GM23338 (cell line): ENCODE measurements at places on chromosomes 1 and 21.

DNA sequence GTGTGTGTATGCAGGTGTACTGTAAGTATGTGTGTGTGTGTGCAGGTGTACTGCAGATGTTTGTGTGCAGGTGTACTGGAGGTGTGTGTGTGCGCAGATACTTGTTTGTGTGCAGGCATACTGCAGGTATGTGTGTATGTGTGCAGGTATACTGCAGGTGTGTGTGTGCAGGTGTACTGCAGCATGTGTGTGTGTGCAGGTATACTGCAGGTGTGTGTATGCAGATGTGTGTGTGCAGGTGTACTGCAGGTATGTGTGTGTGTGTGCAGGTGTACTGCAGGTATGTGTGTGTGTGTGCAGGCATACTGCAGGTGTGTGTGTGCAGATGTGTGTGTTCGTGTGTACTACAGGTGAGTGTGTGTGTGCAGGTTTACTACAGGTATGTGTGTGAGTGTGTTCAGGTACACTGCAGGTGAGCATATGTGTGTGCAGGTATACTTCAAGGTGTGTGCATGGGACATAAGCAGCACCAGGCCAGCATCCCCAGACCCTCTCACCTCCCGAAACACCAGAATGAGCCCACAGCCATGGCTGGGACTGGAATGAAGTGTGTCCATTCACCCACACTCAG is 97.5 kb downstream of the DMRTB1 start:
- DNase-seq, result no peak

GRCh38 chr21:22191581-22191980 is 1193.4 kb downstream of the NCAM2 start:
- DNase-seq, result no peak

DNA sequence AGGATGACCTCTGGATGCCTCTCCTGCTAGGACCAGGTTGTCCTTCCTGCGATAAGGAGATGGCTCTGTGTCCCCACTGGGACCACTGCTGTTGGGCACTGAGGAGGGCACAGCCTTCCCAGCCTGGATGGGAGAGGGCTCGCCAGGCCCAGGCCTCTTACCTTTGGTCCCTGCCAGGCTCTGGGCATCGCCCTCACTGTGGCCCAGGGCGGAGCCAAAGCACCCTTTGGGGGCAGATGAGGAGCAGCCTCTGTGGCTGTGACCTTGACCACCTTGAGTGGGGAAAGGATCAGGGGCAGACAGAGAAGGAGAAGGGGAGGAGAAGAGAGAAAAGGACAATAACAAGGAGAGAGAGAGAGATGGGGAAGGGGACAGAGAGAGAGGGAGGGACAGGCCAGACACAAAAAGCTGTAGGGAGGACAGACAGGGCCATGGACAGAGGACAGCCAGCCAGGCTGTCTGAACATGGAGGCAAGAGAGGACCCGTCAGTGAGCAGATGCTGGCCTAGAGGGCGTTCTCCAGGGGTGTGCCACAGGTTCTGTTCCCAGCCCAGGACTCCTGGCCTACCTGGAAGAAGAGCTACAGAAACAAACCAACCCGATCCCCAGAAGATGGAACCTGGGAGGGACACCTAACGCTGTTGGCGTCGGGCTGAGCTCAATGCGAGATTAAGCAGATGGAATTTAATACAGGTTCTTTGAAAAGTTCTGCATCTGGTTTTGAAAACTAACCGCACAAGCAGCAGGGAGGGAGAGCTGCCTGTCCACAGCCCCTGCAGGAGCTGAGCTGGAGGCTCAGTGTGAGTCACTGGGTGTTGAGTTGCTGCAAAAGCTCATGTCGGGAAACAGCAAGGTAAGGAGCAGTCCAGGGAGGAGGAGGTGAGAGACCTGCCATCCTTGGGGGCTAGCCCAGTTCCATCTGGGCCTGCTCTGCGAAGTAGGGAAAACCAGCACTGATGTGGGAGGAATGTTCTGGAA is 262.1 kb downstream of the PTPRU start:
- DNase-seq, result no peak

GRCh38 chr1:20739225-20739624 is 6.7 kb upstream of the SH2D5 start:
- no peak for DNase-seq

- peak; percentile 60 for DNase-seq
Measured at GRCh38 chr21:34091607-34092006, 18.2 kb downstream of the MRPS6 start.

DNA sequence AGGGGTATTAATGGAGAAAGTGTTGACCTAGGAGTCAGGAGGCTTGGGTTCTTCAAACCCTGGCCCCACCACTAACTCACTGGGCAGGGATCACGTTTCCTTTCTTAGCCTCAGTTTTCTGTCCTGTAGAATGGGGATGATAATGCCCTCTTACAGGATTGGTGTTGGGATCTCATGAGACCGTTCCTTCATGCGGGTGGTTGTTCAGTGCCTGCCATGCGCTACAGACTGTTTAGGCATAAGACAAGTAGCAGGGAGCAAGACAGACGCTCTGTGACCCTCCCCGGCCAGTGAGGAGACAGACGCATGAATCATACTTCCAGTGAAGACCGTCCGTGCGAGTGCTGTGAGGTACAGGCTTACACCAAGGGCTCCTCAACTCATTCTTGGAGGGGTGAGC is 81.7 kb downstream of the MAN1C1 start:
- DNase-seq, result no peak

DNA sequence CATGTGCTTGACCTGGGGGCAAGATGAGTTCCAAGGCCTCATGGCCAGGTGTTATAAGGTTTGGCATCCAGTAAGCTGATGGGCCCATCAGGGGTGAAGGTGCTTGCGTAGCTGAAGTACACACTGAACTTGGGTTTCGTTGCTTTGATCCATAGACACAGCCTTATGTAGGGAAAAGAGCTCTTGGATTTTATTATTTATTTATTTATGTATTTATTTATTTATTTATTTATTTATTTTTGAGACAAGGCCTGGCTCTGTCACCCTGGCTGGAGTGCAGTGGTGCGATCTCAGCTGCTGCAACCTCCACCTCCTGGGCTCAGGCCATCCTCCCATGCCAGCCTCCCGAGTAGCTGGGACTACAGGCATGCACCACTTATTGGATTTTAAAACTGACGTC is 63.2 kb downstream of the FOXD2 start:
- DNase-seq, result no peak

GRCh38 chr1:94966033-94966432 is 39.1 kb upstream of the CNN3 start:
- no peak for DNase-seq

DNA sequence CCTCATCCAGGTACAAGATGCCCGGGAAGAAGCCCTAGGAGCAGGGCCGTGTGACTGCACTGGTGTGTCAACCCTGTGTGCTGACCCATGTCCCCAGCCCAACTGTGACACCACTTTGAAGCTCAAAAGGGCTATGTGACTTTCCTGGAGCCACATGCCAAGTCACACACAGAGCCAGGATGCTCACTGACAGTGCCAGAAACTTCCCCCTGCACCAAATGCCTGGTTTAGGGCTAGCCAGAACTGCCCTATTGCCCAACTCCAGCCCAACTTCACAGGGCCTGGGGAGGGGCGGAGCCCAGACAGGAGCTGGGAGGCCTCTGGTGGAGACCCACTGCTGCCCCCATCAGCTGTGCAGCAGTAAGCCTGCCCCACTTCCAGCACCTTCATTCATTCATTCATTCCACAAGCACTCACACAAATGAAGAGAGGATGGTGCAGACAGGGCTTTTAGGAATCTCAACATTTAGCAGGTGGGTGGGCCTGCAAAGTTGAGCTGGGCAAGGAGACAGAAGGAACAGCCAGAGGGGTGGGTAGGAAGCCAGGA is 36.7 kb downstream of the KCNQ4 start:
- peak; percentile 67 for DNase-seq

GRCh38 chr1:102219463-102219862 is 222.7 kb upstream of the OLFM3 start:
- DNase-seq, result no peak

- DNase-seq, result no peak
Measured at GRCh38 chr1:43796111-43796581, 88.8 kb downstream of the ST3GAL3 start.

DNA sequence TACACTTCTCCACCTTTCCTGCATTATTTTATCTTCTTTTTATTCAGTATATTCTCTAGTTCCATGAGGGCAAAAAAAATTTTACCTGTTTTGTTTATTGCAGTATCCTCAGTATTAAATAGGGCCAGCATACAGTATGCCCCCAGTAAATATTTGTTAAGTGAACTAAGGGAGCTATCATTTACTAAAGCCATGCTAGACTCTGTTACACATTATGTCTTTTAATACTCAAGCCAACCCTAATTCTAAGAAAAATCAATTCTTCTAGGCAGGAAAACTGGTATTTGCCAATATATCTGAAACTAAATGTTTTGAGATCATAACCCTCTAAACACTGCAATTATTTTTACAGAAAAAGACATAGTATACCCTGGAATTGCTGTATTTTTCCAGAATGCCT is 18.3 kb downstream of the TMEM50A start:
- no peak for DNase-seq

- peak; percentile 88 for DNase-seq
Measured at GRCh38 chr1:209335178-209335577, 248.3 kb upstream of the CAMK1G start.

GRCh38 chr21:45549626-45550463 is 7.6 kb upstream of the SLC19A1 start:
- DNase-seq, result no peak

- DNase-seq, result no peak
Measured at GRCh38 chr1:53285969-53286760, 41.7 kb downstream of the LRP8 start.
